Stimulated activated CD8-positive, alpha-beta memory T cell treated with anti-CD3 and anti-CD28 coated beads, Interleukin-7, amount 100 ng/mL, for 1 hour (primary cell): ENCODE measurements at places on chromosomes 4 and X.

GRCh38 chrX:119206203-119206602 is 29.9 kb upstream of the PGRMC1 start:
- no peak for DNase-seq

DNA sequence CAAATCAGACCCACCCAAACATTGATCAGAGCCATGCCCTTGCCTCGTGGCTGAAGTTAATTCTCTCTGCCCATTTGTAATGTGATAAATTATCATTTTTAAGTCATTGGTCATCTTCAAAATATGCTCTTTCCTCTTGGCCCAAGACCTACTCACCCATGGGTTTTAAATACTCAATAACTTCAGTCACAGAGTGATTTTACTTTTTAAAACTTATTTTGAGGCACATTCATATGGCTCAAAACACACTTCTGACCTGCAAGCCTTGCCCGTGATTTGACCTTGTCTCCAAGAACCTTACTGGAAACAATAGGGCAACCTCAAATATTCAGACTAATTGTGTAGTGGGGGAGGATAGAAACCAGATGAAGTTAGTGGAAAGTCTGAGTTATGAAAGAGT is 176.2 kb upstream of the LNX1 start:
- no peak for DNase-seq

DNA sequence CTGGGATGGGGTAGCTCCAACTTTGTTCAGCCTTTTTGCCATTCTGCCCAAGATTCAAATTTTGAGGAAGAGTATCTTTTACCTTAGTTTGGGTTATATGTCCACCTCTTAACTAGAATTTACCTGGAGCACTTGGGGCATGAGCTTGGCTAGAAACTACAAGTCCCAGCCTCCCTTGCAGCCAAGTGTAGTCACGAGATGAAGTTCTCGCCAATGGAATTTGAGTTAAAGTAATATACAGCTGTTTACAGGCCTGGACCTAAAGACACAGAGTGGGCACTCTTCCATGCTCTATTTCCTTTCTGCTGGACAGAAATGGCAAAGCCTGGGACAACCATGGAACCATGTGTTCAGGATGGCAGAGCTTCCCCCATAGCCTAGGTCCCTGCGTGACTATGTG is 233.6 kb upstream of the GATB start:
- DNase-seq: no peak

DNA sequence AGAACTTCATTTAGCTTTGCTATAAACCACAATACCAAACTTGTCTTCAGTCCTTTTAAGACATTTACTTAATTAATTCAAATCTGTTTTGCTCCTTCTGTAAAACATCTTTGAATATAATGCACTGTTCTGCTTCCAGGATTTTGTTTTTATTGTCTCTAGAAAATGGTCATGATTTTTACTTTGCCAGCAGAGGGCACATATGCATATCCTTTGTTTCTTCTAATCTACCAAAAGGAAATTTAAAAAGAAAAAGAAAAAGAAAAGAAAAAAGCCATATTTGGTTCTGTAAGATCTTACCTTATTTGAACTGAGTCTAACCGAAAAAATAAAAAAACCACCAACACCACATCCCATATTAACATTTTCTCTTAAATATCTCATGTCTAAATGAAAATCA is 101.9 kb upstream of the CCSER1 start:
- no peak for DNase-seq

GRCh38 chr4:186704057-186704456 is 19.6 kb downstream of the FAT1 start:
- DNase-seq: no peak

- DNase-seq: no peak
These were observed 544.7 kb downstream of the SPRY1 start for GRCh38 chr4:123941306-123941705.

GRCh38 chr4:98728433-98728832 is 70.0 kb upstream of the TSPAN5 start:
- no peak for DNase-seq

- no peak for DNase-seq
These were observed 119.2 kb downstream of the EFNB1 start for GRCh38 chrX:68947882-68948605.

- no peak for DNase-seq
These were observed 69.8 kb downstream of the GPR101 start for GRCh38 chrX:136963973-136964372.

DNA sequence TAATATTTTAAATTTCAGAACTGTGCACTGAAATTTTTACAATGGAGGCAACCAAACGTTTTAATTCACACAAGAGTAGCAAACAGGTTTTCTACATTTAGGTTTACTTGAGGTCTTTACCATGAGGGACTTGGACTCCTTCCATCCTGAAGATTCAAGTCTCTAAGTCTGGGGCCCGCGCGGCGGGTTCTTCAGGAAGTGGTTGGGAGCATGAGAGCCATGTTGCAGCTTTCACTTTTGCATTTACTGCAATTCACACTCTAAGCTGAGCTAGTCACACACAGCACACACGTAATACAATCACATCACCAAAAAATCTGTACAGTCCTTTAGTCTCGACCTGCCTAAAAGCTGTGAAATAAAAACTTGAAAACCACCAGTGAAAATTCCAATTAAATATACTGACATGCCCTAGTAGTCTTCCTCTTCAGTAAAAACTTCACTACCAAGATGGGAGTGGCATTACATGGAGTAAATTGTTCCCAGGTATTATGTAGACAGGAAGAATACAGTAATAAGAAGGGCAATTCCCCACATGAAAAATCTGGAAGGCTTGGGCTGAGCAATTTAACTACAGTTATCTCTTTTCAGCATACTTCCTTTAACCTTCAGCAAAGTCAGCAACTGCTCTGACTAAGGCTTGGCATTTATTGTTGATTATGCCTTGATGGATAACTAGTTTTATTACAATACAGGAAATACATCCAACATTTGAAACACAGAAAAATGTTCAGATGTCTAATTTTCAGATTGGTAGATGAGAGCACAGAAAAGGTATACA is 571.1 kb upstream of the DIPK2B start:
- no peak for DNase-seq
